ENCODE measurements at places on chromosomes 16 and 17.

DNA sequence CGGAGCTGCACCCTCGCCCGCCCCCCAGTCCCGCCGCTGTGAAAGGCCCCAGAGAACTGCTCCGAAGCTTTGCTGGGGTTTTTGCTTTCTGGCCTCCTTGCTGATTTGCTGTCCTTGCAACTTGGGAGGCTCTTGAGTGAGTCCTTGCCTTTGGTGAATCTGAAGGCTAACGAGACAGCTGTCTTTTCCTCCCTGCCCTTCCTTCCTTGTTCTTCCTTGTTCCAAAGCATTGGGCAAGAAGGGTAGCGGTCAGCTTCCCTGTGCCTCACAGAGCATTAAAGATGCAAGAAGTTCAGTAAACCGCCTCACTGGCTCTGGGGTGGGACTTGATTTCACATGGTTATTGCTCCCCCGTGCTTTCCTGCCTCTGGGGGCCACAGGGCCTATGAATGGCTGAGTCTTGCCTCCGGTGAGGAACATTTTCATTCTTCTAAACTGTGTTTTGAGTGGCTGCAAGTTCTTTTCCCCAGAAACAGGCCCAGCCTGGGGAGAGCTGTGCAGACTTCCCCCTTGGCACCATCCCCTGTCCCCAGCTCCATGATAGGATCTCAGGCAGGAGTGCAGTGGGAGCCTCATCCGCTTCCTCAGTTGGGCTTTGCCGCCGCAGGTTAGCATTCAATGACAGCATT, 1.4 kb downstream of the YPEL2 start:
- DNase-seq, result peak; percentile 45

GRCh38 chr17:82722341-82723013, 6.0 kb downstream of the FN3KRP start:
- no peak for DNase-seq

DNA sequence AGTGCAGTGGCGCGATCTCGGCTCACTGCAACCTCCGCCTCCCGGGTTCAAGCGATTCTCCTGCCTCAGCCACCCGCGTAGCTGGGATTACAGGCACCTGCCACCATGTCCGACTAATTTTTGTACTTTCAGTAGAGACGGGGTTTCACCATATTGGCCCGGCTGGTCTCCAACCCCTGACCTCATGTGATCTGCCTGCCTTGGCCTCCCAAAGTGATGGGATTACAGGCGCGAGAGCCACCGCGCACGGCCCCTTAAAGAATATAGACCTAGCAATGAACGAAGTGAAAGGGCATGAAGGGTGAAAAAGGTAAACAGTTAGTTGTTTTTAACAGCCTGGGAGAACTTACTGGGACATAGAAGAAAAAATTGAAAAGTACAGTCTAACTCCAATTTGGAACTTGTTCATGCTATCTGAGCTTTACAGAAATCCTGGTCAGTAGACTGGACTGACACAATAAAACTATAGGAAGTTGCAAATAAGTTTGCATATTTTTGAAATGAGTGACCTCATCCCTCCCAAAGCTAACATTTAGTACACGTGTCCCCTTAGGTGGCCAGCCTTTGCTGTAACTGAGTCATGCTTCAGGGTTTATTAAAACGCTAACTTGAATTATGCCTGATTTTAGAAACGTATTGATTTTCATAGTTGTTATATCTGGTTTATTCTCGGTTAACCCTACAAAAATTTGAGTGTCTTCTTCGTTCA, 1.8 kb downstream of the COG1 start:
- DNase-seq, result no peak

- no peak for DNase-seq
These were observed at the start of gene CD300A for GRCh38 chr17:74466111-74466827. Gene CD300A, plus strand, starts transcription at chr17:74466634. Its CDS starts 70 bp downstream, at chr17:74466704.

- DNase-seq, result no peak
These were observed 190.1 kb downstream of the CCDC182 start for GRCh38 chr17:57554826-57555635.

DNA sequence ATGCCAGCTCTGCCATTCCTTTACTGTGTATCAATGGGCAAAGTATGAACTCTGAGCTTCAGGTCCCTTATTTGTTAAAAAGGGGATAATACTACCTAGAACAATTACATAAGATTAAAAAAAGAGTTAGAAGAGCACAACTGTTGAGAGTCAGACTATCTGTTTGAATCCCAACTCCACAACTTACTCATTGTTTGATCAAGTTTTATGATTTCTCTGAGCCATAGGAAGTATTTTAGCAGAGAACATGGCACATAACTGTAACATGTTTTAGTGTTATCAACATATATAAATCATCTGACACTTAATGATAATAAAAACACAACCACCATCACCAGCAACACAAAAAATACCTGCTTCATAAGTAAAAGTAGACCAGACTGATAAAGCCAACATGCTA, 421.3 kb downstream of the ZFHX3 start:
- DNase-seq, result no peak

- DNase-seq, result peak; percentile 74
These were observed 97.6 kb downstream of the MRM3 start for GRCh38 chr17:879546-880442.

Data from stimulated activated CD8-positive, alpha-beta memory T cell treated with anti-CD3 and anti-CD28 coated beads, Interleukin-4, amount 100 ng/mL, for 48 hours (primary cell).